ENCODE measurements at places on chromosomes 2 and 18.

DNA sequence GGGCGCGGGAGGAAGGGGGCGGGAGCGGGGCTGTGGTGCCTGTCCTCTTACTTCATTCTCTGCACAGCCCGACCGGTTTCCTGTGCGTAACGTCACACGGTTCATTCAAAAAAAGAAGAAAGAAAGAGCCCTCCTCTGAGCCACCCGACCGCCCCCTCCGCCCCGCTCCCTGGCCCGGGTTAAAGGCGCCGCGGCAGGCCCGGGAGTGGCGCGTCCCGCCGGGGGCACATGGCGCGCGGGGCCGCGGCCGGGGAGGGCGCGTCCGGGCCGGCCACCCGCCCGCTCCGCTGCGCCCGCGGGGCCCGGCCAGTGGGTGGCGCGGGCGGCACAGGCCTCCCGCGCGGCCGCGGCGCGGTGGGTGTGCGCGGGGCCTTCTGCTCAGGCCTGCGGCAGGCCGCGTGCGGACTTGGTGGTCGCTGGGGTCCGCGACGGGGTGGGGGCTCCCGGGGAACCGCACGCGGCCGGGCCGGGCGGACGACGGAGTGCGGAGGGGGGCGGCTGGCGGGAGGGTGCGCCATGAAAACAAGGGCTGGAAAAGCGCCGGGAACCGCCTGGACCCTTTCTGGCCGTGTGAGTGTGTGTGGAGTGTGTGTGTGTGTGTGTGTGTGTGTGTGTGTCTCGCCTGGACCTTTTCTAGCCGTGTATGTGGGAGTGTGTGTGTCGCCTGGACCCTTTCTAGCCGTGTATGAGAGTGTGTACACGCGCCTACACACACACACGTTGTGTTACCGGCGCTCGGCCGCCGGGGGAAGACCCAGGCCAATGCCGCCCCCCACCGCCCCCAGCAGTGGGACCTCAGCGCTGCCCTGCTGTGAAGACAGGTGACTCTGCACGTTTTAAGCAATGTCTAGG lies 780 bp upstream of the BCL2 start:
- DNase-seq, result peak; percentile 88

DNA sequence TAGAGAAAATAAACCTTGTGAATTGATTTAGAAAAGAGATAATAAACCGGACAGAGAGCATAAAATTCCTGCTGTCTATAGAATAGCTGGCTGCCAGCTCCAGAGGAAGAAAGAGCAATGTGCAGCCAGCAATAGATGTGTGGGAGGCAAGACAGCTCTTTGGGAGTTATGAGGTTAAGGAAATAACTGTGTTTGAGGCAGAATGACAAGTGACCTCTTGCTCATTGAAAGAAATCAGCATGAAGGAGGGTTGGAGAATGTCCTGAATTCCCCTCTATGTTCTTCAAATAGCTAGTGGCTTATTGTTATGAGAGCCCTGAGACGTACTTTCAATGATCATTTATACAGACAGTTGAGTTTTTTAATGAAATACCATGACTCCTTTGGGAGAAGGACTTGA lies 1009.9 kb upstream of the NXPH2 start:
- no peak for DNase-seq

DNA sequence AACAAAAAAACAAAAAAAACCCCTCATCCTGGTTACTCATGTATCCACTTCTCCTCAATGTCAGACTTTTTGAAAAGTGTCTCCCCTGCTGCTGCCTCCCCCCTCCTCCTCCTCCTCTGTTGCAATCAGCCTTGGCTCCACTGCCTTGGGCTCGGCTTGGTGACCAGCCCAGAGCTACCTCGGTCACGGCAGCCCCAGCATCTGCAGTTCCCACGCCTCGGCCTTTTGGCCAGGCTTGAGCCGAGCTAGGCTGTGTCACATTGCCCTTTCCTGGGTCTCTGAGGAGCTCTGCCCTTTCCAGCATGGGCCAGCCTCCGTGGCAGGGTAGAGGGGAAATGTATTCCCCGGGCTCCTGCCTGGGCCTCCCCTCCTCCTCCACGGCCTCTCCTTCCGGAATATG lies 22.7 kb upstream of the INHBB start:
- peak; percentile 40 for DNase-seq

DNA sequence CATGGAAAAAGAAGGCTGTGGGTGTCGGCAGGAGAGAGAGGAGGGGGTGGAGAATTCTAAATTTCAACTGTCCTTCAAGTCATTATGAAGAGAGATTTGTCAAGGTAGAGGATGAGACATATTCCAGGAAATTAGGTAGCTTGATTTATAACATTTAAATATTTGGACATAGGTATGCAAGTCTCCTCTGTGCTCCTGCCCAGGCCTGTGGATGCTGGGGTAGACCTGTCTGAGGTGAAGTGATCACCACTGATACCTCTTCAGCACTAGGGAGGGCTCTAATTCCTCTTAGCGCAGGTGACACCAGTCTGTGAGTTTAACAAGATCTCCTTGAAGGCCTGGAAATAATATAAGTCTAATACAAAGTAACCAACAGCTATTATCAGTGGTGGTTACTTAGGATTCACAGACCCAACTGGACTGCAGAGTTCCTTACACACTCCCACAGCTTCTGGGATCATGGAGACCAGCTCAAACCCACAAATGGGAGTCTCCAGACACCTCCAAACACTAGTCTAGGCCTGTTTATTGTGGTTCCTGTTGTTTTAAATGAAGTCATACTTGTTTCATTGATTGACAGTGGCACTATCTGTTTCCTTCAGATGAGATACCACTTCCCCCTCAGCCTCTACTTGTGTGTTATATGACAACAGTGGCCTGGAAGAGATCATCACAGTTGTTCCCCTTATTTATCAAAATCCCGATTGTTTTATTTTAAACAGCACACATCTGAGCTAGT lies 104.1 kb upstream of the ITPRID2 start:
- DNase-seq, result no peak

DNA sequence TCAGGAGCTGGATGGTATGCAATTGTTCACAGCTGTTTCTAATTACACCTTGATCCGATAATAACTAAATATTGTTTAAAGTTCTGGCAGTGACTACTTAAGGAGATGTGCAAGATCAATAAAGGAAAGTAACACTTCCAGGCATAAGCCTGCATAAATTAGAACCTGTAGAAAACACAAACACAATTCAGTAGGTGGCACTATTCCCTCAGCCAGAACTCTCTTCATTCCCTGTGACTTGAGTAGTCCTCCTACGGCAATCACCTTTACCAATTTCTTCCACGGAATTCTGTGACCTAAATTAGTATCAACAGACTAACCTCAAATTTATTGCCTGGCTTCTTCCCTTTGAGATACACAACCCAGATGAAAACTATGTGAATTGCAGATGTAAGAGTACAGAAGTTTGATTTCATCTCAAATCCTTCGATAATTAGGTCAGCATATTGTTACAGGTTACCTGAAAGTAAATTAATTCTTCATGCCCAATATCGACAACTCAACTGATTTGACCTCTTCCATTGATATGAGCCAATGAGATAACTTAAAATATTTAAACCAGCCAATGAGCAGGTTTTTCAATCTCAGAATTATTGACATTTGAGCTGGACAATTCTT lies 137.8 kb downstream of the PID1 start:
- DNase-seq, result peak; percentile 68

DNA sequence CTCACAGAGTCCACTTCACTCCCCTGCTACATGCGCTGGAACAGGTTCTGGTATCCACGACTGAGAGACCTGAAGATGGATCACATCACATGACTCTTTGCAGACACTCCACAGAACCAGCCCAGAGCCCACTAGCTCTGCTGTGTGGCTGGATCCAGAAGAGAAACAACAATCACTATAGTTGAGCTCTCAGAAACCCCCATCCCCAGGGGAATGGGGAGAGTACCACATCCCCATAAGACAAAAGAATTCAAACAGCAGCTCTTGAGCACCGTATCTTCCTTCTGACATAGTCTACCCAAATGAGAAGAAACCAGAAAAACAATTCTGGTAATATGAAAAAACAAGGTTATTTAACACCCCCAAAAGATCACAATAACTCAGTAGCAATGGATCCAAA lies 76.4 kb downstream of the ZSWIM2 start:
- no peak for DNase-seq

DNA sequence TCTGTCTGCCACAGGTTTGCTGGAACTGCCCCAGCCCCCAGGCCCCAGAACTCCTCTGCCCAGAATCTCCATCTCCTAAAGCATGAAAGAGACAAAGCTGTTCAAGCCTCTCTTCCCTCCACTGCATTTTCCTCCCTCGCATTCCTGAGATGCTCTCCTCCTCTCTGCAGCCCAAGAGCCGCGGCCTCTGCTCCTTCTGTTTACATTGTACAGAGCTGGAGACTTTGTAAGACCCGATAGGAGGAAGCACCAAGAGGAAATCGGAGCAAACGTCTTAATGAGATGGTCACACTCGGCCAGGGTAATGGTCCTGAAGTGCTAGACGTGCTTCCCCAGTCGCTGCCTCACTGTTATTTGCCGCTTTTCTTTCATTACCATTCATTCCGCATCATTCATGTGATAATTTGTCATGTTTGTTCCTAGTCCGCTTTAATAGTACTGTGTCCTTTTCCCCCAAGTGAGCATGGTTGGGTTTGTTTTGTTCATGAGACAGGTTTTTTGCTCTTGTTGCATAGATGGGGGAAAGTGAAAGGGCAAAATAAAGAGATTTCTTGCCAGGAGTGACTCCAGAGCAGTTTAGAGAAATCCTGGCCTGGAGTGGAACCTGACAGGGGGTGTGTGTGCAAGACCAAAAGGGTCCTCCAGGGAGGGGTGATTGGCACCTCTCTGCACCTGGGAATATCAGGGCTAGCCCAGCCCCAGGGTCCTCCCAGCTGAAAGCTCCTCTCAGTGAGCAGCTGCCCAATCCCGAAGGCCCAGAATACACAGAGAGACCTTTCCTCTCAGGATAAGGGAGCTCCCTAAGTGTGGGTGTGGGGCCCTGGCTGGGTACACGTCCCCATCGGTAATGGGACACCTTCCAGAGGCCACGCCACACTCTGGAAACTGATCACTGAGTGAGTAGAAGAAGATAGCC lies 44.9 kb upstream of the ID2 start:
- DNase-seq, result peak; percentile 73

DNA sequence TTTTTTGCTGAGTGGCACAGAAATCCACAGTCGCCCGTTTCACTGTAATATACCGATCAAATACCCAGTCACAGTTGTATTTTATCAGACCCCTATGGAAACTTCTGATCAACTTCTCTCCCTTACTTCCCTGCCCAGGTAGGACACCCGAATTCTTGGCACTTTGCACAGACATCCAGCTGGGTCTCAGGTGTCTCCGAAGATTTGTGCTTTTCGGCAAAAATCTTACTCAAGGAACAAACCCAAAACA lies 596 bp downstream of the MREG start:
- no peak for DNase-seq

DNA sequence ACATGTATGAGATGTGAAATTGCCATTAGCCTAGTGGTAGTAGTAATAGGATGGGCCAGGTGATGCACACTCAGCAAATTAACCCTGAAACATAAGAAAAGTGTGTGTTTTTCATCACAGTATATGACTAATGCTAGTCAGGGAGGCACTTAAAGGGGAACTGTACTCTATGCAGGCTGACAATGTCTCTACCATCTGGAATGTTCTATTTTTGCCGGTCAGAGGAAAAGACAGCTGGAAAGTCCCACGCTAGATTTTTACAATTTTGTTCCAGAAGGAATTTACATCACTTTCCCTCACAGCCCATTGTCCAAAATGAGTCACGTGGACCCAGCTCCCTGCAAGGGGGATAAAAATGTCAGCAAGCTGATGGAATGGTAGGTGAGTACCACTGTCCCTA lies 746.3 kb upstream of the CHAC2 start:
- peak; percentile 42 for DNase-seq

DNA sequence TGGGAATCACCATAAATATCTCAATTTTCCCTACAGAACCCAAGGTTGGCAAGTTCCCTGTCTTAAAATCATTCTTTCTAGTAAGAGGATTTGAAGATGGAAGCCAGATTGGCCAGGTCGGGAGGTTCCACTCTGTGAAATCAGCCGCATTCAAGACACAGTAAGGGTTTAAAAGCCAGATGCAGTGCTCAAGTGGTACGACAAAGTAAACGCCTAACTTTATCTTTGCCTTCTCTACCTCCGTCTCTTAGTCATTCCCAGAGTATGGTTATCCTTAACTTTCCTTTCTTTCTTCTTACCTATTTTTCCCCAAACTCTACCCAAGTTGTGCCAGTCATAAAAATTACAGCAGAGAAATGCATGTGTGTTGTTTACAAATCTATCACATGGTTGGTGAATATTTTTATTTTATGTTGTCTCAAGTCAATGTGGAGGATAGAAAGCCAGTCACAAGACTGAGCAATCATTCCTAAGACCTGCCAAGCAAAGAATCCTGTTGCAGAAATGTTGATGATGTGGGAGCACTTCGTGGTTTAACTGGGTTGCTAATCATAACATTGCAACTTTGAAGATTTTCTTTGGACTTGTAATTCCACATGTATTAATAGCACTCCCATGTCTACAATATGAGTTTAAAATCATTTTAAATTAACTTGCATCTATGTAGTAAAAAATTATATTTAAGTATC lies 62.6 kb downstream of the SLC40A1 start:
- peak; percentile 71 for DNase-seq

GRCh38 chr18:24397694-24398368 lies at the start of gene OSBPL1A:
OSBPL1A (minus strand) TSS chr18:24397824; CDS start chr18:24377533, 20,291 bp downstream.
- peak; percentile 97 for DNase-seq

- DNase-seq, result no peak
Measured at GRCh38 chr2:222448748-222449181, 24.4 kb downstream of the SGPP2 start.

DNA sequence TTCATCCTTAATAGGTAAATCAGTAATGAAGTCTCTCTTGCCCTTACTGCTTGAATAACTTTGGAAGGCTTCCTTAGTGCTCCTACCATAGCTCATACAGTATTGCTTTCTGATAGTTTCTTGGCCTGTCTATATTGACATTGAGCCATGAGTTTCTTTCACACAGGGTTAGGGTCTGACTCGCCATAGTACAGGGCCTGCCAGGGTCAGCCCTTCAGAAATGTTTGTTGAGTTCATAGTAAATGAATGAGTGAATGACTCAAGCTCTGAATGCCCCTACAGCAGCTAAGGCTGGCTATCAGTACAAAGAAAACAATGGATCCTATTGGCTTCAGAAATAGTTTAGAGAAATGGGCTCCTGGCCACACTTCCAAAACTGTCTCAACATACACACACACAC lies 65.0 kb upstream of the LRATD1 start:
- peak; percentile 39 for DNase-seq

GRCh38 chr18:12307701-12308385 lies at the start of gene TUBB6:
TUBB6 (plus strand) TSS chr18:12308241; CDS start chr18:12308293, 52 bp downstream.
- DNase-seq, result peak; percentile 93

- peak; percentile 70 for DNase-seq
Measured at GRCh38 chr2:88596141-88596830, 31.0 kb downstream of the EIF2AK3 start.

DNA sequence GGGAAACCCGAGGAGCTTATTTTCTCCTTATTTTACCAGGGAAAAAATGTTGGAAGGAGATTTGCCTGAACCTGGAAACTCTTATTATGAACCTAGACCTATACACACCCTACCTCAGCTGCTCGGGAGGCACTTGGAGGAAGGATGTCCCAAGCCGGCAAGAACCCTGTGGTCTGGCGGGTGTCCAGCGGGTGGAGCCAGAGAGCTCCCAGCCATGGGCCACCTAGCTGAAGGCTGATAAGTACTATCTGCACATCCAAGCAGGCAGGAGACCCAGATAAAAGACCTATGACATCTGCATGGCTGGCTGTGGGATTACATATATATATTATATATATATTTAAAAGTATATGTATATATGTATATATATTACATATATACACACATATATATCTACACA lies 1.1 kb upstream of the SLC14A1 start:
- DNase-seq, result peak; percentile 78

GRCh38 chr2:224971214-224971613 lies 71.1 kb downstream of the DOCK10 start:
- no peak for DNase-seq

GRCh38 chr2:135662088-135662487 lies 79.6 kb upstream of the UBXN4 start:
- peak; percentile 26 for DNase-seq

Measured in astrocyte of the hippocampus (primary cell).